ENCODE measurements at places on chromosomes 13 and 19.

GRCh38 chr13:84923831-84924230 lies 875.4 kb downstream of the SLITRK6 start:
- no peak for DNase-seq

DNA sequence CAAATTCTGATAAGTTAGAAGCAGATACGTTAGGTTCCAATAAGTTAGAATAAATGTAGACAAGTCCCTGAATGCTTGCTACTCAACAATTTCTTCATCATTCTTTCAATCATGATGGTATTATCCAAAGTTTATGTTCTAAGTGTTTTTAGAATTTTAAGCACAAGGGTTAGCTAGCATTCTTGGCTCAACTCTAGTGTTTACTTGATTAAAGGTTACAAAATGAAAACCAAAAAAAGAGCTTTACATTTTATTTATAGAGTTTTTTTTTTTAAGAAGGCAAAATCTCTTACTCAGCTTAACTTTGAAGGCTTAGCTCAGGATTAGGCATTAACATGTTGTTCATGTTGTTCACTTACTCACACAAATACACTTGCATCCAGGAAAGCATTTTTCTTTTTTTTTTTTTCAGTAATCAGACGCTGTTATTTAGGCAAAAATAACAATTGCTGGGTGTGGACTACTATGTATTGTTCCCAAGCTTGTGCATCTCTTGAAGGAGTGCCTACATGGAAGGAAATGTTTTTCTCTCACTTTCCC lies 420.6 kb downstream of the DCT start:
- DNase-seq = no peak

- no peak for DNase-seq
Observed at GRCh38 chr13:46743191-46743590, 53.8 kb downstream of the ESD start.

DNA sequence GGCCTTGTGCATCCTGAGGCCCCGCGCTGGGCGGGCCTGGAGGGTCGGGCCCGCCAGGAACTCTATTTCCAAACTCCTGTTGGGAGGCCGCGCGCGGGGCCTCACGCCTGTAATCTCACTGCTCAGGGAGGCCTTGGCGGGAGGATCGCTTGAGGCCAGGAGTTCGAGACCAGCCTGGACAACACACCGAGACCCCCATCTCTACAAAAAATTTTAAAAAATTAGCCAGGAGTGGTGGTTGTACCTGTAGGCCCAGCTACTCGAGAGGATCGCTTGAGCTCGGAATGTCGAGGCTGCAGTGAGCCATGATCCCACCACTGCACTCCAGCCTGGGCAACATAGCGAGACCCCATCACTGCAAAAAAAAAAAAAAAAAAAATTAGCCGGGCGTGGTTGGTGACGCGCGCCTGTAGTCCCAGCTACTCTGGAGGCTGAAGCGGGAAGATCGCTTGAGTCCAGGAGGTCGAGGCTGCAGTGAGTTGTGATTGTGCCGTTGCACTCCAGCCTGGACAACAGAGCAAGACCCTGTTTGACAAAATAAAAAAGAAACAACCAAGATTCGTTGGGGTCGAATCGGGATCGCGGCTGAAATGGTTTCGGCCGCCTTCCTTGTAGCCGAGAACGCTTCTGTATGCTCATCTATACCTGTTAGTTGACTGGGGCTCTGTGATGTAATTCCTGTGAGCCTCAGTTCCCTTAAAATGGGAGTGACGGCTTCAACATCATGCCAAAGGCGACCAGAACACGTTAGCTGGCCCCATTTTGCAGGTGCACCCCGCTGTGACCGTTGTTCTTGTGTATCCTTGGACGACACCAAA lies 636 bp downstream of the SF3A2 start:
- DNase-seq = no peak

DNA sequence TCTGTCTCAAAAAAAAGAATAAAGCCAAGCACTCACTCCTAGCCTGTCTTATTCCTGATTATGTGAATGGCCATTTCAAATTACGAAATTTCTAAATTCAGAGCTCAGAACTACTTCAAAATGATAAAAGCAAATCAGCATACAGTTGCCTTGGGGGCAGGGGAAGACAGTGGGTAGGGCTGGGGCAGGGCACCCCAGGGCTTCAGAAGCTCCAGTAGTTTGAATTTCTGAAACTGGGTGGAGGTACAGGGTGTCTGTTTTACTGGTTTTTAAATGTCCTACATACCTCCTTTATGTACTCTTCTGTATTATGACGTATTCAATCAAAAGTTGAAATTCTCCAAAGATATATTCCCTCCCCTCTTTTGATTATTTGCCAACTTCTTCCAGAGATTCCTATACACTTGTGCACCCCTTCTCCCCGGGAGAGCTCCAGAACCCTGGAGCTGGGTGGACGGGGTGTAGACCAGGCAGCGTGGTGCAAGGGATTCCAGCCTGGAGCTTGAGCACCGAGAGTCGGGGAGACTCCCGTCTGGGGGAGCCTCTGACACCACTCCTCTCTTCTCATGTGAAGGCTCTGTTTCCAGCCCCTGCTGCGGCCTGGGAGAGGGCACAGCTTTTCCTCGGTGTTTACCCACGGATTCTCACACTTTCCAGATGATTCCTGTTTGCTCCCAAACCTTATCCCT lies 84.7 kb upstream of the GPR183 start:
- DNase-seq = no peak

DNA sequence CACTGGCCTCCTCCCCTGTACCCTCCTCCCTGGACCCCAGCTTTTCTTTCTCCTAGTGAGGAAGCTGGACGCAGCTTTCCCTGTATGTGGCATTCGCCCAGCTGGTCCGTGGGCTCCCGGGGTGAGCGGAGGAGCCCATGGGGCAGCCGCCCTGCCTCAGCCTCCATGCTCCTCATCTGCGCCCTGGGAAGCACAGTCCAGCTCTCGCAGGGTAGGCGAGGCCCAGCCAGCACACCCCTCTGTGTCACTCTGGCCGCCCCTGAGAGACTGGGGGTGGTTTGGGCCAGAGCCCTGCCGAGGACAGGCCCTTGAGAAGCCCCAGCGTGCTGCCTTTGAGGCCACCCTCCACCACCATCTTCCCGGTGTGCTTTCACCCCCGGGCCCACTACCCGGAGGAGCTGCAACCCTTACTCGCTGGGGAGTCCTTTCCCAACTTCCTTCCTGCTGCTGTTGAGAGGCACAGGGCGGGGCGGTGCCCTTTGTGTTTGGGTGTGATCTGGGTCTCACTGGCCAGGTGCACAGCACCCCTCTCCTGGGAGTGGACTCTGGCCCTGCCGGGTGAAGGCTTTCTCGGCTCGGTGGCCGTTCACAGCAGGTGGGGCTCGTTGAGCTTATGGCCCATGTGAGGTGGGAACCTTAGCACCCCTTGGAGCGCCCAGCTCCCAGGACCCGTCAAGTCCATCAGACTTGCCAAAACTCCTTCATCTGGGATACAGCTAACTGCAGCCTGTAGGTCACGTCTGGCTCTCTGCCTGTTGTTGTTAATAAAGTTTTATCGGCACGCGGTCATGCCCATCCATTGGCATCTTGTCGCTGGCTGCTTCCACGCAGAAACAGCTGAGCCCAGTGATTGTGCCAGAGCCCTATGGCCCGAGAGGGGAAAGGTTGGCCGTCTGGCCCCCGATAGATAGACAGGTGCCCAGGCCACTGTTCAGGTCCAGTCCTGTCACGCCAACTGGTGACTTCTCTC lies 3.2 kb downstream of the NCLN start:
- DNase-seq = no peak

GRCh38 chr13:46926916-46927590 lies 30.2 kb upstream of the HTR2A start:
- DNase-seq = no peak

DNA sequence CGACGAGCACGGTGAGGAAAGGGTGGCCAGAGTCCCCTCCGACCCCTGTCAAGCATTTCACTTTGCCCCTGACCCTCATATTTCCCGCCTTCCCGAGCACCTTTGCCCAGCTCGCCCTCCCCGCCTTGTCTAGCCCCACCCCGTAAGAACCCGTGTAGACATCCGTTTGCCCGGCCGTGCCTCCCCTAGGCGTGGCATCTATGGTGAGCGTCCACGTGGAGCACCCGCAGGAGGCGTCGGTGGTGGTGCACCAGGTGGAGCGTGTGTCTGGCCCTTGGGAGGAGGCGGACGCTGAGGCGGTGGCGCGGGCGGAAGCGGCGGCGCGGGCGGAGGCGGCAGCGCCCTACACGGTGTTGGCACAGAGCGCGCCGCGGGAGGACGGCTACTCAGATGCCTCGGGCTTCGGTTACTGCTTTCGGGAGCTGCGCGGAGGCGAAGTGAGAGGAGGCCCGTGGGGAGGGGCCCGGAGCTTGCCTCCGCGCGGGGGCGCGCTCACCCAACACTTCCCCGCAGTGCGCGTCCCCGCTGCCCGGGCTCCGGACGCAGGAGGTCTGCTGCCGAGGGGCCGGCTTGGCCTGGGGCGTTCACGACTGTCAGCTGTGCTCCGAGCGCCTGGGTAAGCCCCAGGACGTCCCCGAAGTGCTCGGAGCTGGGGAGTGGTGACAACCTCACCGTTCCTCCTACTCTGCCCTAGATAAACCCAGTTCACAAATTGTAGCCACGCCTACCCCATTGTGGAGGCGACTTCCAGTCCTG lies 4.2 kb downstream of the LTBP4 start:
- no peak for DNase-seq

GRCh38 chr19:49149652-49150105 lies 5.5 kb downstream of the HRC start:
- peak; percentile 62 for DNase-seq

DNA sequence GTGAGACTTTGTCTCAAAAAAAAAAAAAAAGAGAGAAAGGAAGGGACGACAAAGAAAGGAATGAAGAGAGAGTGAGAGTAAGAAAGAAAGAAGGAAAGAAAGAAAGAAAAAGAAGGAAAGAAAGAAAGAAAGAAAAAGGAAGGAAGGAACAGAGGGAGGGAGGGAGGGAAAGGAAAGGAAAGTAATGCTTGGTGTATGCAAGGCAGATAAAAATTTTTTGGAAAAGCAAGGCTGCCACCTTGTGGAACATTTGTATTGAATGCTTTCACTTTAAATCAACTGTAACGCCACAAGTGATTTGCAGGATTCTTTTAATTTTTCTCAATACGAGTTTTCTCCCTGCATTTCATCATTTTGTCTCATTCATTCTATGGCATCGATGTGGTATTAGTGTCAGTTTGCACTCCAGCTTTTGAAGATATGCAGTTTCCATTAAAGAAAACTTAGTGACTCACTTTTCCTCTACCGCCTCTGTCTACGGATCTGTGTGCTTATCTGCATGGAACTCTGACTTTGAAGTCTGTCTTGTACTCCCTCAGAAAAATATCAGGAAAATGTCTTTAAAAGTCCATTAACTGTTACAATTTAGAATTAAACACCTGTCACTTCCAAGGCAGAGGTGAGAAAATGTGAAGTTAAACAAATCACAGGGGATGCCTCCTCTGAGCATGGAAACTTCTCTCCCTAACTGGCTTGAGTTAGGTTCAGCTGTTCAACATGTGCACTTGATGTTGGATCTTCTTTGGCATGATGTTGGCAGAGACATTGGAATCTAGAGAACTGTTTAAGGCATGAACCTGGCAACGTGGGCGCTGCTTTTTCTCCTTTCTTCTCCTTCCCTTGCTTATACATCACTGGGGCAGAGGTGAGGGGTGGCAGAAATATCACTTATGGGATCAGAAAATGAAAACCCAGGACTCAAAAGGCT lies 20.0 kb upstream of the ZDHHC20 start:
- DNase-seq = peak; percentile 21

DNA sequence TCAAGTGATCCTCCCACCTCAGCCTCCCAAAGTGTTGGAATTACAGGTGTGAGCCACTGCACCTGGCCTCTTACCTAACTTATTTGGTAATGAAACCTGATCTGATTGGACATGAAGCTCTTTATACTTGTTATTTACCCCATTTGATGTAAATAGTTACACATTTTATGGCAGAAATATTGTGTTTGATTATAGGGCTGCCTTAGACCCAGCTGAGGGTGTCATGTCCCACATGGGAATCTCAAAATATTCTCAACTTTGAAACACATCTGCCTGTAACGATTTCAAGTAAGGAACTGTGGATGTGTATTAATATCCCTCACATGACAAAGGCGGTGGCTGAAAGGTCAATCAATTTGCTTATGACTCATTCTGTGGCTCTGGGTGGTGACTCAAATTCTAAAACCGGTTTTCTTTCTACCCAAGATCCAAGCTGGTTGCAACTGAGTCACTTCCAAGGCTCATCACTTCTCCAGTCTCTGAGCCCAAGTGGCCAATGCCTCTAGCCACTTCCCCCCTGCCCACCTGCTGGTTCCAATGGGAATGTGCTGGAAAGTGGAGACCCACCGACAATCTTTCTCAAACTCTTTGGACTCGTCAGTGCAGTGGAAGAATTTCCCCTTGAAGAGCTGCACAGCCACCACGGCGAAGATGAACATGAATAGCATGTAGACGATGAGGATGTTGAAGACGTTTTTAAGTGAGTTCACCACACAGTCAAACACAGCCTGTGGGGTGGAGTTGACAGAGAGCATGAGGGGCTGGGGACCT lies 110.9 kb downstream of the IER2 start:
- DNase-seq = no peak

DNA sequence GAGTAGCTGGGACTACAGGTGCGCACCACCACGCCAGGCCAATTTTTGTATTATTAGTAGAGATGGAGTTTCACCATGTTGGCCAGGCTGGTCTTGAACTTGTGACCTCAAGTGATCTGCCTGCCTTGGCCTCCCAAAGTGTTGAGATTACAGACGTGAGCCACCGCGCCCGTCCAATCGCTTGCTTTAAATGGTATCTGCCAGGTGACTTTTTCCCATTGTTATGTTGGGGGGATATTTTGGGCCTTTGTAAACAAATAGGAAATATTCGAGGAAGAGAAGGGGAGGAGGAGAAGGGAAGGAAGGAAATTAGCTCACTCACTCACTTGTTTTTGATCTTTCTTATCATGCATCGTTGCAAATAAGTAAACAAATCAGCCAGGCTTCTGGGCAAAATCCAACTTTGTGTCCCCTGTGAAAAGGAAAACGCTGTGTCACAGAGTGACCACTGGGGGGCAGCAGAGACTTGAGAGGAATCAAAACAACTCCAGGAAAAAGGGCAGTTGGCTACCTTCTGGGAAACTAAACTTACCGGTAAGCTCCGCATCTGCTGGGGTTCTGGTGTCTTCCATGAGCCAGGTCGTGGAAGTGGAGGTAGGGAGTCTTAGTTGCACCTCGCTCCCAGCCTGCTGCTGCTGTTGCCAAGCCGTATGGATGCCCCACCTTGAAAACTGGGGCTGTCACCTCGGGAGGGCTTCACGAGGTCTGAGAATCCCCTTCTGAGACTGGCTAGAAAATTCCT lies 9.3 kb upstream of the RANBP3 start:
- DNase-seq = peak; percentile 66

GRCh38 chr19:35151273-35152065 lies 3.1 kb upstream of the FXYD5 start:
- no peak for DNase-seq

- DNase-seq = no peak
Observed at GRCh38 chr19:23913931-23914330, 755 bp upstream of the ZNF726 start.

DNA sequence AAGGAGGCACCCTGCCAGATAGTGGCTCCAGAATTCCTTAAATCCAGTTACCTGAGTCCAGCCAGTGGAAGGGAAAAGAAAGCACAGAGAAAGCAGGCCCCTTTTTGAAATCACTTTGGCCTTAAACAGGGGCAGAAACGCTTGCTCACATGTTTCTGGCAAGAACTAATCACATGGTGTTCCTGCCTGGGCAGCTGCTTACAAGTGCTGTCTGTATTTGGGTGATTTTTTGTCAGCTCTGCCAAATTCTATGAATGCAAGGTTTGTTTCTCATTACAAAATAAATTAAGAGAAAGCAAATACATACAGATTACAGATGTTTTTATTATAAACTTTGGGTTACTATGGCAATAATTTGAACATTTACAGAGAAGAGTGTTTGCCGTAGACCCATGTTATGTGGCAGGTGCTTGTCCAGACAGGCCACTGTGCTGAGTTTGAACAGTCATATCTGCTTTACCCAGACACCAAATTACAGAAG lies 1237.8 kb downstream of the SLITRK5 start:
- no peak for DNase-seq

GRCh38 chr19:1747285-1748114 lies 5.8 kb upstream of the ONECUT3 start:
- no peak for DNase-seq

Data from NCI-H2107 (cell line).